ENCODE measurements at places on chromosomes 3 and 15.

DNA sequence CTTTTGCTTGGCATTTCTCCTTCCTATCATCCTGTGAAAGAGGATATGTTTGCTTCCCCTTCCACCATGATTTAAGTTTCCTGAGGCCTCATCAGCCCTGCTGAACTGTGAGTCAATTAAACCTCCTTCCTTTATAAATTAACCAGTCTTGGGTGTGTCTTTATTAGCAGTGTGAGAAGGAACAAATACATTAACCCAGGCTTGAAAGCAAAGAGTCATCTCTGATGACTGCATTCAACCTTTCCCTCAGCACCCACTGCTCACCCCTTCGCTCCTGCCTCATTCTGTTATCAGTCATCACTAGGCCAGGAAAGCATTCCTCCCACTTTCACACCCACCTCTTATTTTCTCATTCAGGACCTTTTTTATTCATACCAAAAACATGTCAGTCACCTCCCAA, 59.6 kb upstream of the CASR start:
- no peak for DNase-seq

DNA sequence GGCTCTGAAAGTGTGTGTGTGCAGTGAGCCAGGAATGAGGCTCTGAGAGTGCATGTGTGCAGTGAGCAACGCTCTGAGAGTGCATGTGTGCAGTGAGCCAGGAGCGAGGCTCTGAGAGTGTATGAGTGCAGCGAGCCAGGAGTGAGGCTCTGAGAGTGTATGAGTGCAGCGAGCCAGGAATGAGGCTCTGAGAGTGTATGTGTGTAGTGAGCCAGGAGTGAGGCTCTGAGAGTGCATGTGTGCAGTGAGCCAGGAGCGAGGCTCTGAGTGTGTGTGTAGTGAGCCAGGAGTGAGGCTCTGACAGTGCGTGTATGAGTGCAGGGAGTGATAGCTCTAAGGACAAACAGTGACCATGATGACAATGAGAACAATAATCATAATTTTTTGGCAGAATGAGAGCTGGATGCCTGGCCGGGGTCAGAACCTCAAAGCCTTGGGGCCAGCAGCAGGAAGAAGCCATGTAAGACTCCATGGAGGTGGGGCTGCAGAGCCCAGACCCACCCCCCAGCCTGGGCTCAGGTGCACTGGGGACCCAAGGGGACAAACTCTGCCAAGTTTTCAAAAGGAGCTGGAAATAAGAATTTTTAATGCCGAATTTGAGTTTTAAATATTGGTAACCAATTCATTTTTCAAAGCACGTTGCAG, 85.7 kb upstream of the PRR20G start:
- DNase-seq, result no peak

DNA sequence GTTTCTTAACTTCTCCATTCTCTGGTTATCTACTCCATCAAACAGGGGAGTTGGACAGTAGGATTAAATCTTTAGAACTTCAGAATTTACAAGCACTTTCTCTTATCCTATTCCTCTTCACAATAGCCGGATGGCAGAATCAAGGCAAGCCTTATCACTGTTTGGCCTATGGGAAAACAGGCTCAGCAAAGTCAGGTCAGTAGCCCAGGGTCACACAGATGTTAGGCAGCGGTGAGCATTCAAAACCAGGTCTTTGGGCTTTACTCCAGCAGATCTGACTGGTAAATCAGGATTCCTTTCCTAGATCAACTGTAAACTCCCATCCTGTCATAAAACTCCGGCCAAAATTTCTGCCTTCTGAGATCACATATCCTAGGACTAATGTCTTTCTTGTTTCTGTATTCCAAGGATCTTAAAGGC, 258.4 kb downstream of the OPA1 start:
- no peak for DNase-seq

DNA sequence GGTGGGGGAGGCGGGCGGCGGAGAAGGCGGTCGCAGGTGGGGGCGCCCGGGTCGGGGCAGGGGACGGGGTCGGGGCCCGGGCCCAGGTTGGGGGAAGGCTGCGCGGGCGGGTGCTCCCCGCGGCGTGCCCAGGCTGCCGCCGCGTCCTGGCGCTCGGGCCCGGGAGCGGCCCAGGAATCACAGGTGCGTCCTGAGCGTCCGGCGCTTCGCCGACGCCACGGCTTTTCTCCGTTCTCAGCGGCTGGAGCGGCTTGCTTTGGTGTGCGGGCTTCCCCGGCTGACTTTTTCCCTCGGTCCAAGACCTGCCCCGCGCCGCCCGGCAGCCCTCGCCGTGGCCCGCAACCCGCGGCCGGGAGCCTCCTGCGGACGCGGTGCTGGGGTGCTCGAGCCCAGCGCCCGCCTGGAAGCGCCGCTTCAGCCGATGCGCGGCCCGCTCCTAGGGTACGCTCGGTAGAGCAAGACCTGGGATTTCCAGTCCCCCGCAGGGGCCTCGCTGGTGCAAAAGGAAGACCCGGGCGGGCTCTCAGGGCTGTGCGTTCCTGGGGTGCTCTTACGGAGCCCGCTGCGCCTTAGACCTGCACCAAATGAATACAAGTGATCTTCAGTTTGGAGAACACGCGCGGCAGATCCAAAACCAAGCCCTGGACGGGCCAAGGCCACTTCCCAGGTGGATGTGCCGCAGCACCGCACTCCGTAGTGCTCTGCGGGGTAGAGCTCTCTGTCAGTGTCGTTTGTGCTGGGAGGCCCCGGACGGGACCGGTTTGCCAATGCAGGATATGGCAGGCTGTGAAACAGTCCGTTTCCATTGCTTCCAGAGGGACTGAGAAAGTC, 639 bp downstream of the NIPA1 start:
- DNase-seq, result no peak

DNA sequence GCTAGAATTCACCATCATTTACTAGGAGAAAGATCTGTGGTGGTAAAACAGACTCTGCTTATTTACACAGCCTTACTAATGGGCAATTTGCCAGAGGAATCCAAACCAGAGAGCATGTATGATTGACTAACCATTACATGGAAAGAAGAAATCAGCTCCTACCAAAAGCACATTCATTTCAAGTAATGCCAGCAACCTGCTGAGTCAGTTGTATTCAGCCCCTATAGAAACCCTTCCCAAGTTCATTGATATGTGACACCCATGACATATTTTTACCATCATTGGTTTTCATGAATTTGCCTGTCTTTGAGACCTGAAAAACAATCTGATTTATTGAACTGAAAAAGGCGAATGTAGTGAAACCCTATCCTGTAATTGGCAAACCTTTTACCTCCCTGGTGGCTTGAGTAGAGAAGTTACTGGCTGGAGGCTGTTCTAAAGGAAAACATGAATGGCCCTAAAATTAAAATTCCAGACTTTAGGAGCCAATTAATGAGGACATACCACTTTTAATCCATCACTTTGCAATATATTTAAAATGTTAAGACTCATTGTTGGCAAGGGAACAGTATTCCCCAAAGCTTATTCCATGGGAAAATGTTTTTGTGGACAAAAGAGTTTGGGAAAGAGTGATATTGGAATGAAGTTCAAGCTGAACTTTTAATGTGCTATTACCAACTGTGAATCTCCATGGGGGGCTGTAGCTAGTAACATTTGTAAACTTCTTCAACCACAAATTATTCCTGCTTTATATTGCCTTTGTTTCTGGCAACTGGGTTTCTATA, 542.9 kb downstream of the FHIT start:
- no peak for DNase-seq

DNA sequence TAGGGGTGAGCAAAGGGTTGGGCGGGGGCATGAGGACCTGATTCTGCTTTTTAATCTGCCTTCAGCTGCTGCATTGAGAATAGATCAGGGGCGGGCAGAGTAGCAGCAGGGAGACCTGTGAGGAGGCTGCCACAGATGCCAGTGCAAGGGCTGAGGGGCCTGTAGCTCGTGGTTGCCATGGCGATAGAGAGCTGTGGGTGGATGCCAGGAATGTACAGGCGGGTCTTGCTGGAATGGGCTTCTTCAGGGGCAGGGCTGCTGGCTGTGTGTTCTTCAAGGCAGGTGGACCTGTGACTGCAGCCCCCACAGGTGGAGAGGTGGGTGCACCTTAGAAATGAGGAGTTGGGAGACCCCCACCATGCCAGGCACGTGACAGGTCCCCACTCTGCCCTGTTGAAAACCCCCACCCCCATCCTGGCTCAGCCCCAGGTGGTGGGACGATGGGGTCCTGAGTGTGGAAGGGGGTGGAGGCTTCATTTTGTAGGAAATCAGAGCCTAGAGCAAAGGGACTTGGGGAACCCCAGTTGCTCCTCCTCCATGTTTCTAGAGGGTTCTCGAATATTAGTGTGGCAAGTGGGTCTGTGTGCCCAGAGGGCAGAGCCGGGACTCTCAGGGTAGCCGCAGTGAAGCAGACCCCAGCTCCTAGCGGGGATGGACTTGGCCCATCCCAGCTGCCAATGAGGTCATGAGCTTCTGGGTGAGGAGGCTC, 38.3 kb downstream of the SLC6A6 start:
- no peak for DNase-seq

DNA sequence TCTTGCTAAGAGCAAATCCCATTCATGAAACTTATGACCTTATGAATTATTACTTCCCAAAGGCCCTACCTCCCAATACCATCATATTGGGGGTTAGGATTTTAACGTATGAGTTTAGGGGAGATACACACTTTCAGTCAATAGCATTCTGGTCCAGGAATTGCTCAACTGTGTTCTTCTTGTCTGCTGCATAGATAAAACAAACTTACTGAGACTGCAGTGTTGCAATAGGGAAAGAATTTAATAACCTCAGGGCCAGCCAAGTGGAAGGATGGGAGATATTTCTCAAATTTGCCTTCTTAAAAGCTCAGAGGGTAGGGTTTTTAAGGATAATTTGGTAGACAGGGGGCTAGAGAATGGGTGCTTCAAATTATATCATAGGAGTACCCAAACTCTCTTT, 625.8 kb downstream of the OTOL1 start:
- no peak for DNase-seq

DNA sequence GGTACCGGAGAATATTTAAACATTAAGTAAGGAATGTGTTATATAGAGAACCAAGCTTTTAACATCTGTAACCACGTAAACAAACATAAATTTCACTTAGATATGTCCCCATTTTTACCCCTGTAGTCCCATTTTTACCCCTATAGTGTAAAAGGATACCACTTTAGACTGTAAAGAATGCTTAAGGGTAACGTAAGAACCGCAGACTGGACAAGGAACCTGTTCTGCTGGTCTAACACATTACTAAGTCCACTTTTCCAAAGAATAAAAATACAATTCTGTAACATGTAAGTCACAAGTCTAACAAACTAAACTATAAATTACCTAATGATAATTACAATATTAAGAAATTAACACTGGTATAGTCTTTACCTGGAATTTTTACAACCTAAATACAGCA, 2.9 kb downstream of the SLC12A6 start:
- DNase-seq, result no peak

DNA sequence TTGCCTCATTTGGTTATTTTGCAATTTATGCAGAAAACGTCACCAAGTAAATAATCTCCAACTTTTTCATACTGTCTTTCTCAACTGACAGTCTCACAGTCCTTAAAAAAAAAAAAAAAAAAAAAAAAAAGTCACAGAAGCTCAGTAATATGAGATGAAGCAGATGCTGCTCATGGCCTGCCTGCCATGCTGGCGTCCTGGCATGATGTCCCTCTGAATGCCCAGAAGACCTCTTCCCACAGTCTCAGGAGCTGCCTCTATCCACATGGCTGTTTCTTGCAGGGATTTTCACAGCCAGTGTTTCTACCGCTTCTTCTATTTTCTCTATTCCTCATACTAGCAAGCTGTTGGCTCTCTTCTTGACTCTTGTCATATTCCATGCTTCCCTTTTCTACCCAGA, 87.7 kb downstream of the TGFBR2 start:
- no peak for DNase-seq

GRCh38 chr3:69766638-69767037, 27.4 kb downstream of the MITF start:
- DNase-seq, result no peak

Measured in activated CD4-positive, alpha-beta T cell treated with anti-CD3 and anti-CD28 coated beads for 24 hours (primary cell).